ENCODE measurements at places on chromosomes 2 and 18.
A peak's percentile ranks its signal among the peaks of the same experiment; 100 is the strongest.

- DNase-seq = no peak
Measured at GRCh38 chr2:180222644-180223043, 215.5 kb upstream of the CWC22 start.

DNA sequence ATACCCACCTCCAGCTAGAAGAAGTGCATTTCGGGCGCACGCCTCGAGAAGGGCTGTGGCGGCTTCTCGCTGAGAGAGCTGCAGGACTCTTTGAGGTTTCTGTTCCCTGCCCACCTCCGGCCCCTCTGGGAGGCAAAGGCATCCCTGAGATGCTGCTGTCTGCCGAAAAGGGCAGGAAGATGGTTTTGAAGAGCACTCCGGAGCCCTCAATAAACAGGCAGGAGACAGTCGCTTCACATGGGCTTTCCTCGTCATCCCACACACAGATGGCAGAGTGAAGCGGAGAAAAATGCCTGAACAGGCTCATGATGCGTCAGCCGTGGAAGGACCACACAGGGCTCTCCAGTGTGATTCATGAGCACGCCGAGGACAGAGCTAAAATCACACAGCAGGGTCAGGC, 25.4 kb upstream of the GLI2 start:
- DNase-seq = no peak

GRCh38 chr2:71130905-71131244, 441 bp downstream of the MPHOSPH10 start:
- DNase-seq = no peak

DNA sequence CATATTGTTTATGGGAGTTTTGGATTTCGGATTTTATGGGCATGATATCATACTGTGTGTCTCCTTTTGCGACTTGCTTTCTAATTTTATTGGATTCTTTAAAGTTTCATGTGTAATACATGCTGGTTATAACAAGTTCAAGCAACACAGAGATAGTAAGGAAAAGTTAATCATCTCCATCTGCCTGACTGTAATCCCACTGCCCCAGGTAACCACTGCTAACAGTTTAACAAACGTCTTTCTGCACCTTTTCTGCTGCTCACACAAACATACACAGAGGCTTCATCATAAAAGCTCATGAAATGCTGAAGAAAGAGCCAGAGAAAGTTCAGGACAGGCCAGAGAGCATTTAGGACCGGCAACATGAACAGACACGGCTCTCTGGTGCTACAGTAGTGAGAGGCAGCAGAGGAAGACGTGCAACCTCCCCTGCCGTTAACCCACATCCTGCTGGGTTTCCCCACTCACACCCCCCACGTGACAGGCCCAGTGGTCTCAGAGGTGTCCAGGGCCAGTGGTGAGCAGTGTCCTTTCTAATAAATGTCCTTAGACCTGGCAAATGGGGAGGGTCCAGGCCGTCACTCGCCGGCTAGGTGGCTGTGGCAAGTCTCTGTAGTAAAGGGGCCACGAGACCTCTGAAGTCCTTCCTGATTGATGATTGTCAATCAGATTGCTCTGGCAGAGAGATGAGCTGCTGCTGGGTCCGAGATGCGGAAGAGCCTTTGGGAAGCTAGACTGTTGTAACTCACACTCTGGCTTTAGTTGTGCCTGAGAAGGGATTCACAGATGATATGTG, 43.0 kb upstream of the SLC1A4 start:
- no peak for DNase-seq

GRCh38 chr18:36867056-36867455, 38.1 kb downstream of the KIAA1328 start:
- DNase-seq = no peak

- DNase-seq = no peak
Measured at GRCh38 chr18:23380001-23380550, 73.0 kb upstream of the RIOK3 start.

DNA sequence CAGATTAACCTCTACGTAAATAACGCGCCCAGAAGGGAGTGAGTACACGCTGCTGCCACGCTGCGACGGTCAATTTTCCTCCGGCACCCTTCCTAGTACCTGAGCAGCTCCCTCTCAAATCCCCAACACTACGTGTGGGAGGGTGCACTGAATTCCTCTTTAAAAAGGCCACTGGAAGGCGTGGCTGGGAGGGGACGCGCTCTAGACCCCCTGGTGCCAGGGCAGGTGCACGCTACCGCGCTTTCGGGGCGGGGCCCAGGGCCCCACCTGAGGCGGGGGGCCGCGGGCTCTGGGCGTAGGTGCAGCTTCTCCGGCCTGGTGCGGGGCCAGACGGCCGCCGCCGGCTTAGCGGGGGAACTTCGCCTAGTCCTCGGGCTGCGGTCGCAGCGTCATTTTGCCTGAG, 668 bp upstream of the ANKRD12 start:
- DNase-seq = peak; percentile 22

DNA sequence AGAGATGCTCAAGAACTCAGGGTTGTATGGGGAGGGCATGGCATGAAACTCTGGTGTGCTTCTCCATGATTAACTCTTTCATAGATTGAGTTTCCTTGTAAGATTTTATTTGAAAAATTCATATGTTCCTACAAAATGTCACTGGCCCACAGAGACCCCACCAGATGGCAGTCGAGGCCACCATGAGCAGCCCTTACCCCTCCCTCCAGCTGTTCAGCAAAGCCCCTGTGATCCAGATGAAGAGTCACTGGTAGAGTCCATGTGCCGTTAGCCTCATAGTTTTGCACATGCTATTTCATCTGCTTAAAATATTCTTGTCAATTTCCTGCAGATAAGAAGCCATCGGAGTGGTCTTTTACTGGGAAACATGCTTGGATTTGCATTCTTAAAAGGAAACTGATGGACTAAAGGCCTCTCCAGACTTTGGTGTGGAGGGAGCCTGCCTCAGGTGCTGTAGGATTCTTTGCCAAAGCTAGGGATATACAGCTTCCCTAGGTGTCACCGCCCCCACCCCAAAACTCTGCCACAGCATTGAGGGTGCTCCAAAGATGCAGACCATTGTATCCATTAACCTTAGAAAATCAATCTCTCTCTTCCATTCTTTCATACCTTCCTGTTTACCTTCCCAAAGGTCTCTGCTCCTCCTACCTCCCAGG, 18.8 kb downstream of the ZNF385B start:
- DNase-seq = no peak

DNA sequence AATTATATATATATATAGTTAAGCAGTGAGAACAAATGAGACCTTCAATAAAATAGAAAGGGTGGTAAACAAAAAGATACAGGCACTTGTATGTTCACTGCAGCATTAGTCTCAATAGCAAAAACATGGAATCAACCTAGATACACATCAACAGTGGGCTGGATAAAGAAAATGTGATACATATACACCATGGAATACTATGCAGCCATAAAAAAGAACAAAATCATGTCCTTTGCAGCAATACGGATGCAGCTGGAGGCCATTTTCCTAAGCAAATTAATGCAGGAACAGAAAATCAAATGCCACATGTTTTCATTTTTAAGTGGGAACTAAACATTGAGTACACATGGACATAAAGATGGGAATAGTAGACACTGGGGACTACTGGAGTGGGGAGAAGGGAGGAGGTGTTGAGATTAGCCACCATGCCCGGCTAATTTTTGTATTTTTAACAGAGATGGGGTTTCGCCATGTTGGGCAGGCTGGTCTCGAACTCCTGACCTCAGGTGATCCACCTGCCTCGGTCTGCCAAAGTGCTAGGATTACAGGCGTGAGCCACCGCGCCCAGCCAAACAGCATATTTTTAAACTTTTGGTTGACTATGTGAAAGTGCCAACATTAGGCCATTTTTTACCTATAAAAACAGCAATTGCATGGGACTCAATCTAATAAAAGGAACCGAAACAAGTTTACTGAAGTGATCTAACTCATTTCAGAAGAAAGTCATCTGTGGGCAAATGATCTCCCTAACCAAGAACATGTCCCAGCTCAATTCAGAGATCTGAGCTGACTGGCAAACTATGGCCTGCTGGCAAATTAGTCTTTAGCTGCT, 23.7 kb downstream of the ICA1L start:
- DNase-seq = no peak

- no peak for DNase-seq
Measured at GRCh38 chr2:21924640-21925285, 801.0 kb downstream of the TDRD15 start.

DNA sequence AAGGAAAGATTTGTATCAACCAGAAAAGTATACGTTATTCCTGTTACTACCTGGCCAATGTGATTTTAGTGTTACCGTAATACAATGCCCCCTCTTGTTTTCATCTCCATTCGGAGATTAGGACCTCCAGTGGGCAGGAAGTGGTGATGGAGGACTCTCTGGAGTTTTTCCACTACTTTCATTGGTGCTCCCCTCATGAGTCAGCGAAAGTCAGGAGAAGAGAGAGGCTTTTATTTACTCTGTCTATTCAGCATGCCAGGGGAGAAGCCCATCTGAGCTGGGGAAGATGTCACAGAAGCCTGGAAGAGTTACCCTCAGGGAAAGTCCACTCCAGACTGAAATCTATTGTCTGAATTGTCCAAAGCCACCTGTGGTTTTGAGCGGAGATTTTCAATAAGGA, 88.2 kb upstream of the THUMPD2 start:
- no peak for DNase-seq

DNA sequence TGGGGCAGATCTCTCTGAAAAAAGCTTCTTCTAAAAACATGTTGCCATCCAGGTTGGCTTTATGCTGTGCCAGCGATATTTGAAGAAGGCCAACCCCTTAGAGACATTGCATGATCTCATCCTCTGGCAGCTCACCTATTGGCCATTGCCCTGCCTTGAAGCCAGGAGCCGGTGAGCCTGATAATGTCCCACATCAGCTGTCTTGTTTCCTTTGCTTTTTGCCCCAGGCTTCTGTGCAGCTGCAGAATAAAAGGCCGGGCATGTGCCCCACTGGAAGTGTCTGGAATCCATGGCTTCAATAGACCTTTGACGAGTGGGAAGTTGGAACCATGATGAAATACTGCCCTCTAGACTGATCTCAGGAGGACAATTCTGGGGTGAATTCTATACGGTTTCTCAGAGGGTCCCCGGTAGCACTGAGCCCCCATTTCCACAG, 523.5 kb upstream of the ZEB2 start:
- DNase-seq = no peak

DNA sequence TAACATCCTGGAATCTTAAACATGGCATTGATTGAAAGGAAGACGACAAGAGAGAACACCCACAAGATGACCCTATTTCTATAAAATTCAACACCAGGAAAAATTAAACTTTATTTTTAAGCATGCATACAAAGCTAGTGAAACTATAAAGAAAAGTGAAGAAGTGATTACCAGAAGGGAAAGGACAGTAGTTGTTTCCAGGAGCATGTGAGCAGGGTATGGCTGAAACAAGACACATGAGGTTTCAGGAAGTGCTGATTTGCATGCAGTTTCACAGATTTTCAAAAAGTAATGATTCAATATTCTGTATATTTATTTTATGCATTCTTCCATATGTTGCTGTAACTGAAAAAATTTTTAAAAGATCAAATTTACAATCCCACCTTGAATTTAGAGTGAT, 24.6 kb upstream of the DAW1 start:
- no peak for DNase-seq

- DNase-seq = no peak
Measured at GRCh38 chr2:197217541-197217940, 93.0 kb downstream of the ANKRD44 start.

- DNase-seq = no peak
Measured at GRCh38 chr2:78132391-78133370, 610.5 kb upstream of the LRRTM4 start.

GRCh38 chr2:106988361-106988760, 102.4 kb upstream of the ST6GAL2 start:
- no peak for DNase-seq

DNA sequence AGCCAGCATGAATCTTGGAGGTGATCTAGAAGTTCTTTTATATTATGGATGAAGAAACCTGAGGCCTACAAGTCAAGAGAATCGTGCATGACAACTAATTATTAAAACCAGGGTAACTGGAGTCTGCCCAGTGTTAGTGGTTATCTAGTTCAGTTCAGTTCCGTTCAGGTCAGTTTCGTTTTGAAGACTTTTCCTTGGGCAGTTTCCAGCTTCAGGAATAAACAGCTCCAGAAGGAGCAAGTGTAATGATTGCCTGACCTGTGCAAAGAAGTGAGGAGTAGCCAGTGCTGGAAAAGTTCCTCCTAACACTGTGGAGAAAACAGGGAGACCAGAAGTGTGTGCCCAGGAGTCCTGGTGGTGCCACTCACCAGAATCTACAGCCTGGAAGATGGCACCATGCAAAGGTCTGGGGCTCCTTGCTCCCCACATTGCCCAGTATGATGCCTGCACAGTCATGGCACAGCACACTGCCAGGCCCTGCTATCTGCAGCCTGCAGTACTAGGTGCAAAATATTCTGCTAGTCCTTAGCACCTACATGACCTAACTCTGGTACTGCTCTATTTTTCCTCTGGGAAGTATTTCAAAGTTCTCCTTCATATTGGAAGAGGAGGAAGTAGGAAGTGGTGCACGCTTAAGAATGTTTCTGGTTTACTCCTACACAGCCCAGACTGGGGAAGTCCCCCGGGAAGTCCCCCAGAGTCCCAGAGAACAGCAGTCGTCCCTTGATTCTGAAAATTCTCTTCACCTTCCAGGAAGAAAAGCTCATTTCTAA, 65.8 kb downstream of the SUMO1 start:
- DNase-seq = no peak

- no peak for DNase-seq
Measured at GRCh38 chr2:25960920-25961319, 21.4 kb downstream of the KIF3C start.

- DNase-seq = no peak
Measured at GRCh38 chr18:74477771-74478170, 18.4 kb upstream of the CNDP2 start.

DNA sequence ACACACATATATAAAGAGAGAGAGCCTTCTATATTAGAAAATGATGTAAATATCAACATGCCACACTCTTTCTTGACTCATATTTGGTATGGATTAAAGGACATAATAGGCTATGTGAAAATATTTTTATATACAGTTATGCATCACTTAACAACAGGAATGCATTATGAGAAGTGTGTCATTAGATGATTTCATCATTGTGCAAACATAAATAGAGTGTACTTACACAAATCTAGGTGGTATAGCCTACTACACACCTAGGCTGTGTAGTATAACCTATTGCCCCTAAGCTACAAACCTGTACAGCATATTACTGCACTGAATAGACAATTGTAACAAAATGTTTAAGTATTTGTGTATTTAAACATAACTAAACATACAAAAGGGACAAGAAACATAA, 354.8 kb upstream of the CNTNAP5 start:
- DNase-seq = no peak

- no peak for DNase-seq
Measured at GRCh38 chr2:180133736-180134135, 126.6 kb upstream of the CWC22 start.

- peak; percentile 59 for DNase-seq
Measured at GRCh38 chr2:201466050-201466675, 14.6 kb downstream of the STRADB start.

- no peak for DNase-seq
Measured at GRCh38 chr2:106147665-106148064, 46.4 kb downstream of the UXS1 start.

GRCh38 chr2:230901006-230901405, 24.0 kb downstream of the GPR55 start:
- no peak for DNase-seq

- no peak for DNase-seq
Measured at GRCh38 chr2:8544786-8545694, 136.8 kb upstream of the ID2 start.
